Esophagus muscularis mucosa (tissue), 4 donors: ENCODE measurements at places on chromosomes 6 and 20. TPM values are rescaled to one million over a fixed set of nuclear protein-coding genes. Genes with fewer than 3 reads are reported as not detected.
A peak's percentile ranks its signal among the peaks of the same experiment; 100 is the strongest.

- DNase-seq, result no peak
Observed at GRCh38 chr6:129094147-129094546, 211.2 kb downstream of the LAMA2 start.

- DNase-seq, result no peak
Observed at GRCh38 chr6:20334334-20334733, 67.3 kb upstream of the E2F3 start.

- DNase-seq, result no peak
Observed at GRCh38 chr6:86147311-86147710, 504.6 kb upstream of the SYNCRIP start.

DNA sequence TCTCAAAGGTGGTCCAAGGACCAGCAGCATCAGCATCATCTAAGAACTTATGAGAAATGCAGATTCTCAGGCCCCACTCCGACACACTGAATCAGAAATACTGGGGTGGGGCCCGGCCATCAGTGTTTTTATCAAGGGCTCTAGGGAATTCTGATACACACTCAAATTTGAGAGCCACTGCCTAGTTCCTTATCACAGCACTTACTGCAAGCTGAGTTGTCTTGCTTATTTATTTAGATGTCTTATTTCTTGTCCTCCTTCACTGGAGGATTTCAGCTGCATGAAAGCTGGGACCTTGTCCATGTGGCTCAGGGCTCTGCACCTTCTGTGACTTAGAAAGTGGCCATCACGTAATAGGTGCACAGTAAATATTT is 139.4 kb upstream of the RREB1 start:
- DNase-seq, result no peak

DNA sequence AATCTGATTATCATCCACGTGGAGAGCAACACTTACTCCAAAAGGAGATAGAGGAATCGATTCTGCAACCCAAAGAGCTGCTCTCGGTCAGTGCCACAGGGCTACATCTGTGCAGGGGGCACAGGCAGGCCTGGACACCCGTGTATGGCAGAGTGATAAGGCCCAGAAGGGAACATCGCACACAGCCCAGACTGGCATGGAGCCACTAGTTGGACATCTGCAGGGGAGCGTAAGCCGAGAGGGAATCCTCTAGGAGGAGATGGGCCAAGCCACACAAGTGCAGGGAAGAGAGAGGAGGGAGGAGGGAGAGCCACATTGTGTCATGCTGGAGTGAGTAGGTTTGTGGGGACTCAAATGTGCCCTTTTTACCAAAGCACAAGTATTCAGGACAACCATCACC is 50.4 kb upstream of the ENTPD6 start:
- DNase-seq, result no peak

DNA sequence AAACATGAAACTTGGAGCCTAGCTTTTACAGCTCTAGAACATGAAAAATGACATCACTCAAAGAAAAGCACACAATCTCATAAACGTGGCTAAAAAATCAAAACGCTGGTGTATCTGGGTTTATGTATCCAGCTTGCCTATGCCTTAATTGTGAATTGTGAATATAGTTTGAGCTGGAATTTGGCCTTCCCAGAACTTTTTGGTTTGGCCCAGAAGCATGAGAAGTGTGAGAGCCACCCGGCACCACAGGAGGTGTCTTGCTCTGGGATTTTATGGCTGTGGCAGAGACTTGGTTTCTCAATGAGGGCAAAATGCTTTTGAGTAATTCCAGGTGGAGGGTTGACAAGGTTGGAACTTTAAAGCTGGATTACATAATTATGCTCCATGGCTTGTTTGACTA is 69.2 kb downstream of the TIAM2 start:
- DNase-seq, result no peak

GRCh38 chr6:103177791-103178190 is 1681.9 kb downstream of the HACE1 start:
- DNase-seq, result no peak

DNA sequence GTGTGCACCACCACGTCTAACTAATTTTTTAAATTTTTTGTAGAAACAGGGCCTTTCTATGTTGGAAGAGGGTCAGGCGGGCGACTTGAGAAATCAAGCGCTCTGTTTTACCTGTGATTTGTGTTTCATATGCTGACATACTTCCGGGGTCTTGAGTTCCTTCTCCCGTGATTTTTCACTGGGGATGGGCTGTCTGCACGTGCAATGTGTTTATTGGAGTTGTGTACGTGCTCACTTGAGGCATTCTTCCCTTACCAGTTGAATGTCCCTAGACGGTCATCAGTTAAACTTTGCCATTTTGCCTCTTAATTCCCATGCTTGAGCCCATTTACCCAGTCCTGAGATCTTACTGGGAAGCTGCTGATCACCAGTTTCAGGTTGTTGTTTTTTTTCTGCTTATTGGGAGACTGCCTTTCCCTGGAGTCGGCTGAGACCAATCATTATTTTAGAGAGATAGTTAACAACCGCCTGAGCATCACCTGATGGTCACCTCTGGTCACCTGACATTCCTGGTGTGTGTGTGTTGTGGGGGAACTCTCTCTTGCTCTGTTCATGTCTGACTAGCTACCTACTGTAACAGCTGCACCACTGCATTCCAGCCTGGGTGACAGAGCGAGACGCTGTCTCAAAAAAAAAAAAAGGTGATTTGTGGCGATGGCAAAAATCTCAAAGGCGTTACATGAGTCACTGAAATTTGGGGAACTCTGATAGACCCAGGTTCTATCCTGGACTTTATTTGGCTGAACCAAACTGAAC is 34.8 kb upstream of the NCOA3 start:
- no peak for DNase-seq

- DNase-seq, result peak; percentile 37
Observed at GRCh38 chr20:16290358-16290757, 282.9 kb downstream of the KIF16B start.

DNA sequence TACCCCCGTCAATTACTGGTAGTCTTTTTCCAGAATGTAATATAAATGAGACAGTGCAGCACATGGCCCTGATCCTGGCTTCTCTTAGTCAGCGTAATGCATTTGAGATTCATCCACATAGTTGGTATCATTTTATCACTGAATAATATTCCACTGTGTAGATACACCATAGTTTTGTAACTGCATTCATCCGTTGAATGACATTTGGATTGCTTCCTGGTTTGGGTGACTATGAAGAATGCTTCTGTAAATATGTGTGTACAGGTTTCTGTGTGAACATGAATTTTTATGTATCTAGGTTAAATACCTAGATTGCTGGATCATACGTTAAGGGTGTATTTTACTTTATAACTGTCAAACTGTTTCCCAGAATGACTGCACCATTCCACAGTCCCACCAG is 62.6 kb upstream of the STMND1 start:
- DNase-seq, result peak; percentile 17

GRCh38 chr6:111012143-111012452 is 30.3 kb downstream of the RPF2 start:
- DNase-seq, result no peak

DNA sequence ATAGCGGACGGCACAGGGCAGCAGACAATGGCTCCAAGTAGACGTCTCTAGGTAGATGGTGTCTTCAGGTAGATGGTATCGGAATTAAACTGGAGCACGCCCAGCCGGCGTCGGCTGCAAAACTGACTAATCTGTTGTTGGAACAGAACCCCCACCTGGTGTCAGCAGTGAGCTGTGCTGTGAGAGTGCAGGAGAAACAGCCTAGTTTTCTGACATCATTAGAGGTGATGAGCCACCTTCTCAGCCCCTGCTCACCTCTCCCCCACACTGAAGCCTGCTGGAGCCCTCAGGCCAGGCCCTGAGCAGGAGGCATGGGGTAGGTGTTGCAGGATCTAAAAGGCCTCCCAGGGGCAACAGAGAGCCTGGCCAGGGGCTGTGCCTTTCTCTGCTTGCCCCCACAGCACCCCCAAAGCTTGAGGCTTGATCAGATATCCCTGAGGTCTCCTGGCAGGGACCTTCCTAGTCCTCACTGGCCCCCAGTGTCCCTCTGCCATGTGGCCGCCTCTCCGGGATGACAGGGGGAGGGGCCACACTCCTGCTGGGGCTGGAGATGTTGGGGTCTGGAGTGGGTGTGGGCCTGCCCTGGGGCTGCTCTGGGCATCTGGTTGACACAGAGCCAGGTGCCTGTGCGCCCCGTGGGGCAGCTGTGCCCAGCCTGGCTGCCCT is 6.9 kb upstream of the HELZ2 start:
- DNase-seq, result no peak

- no peak for DNase-seq
Observed at GRCh38 chr6:79796197-79796596, 151.2 kb downstream of the ELOVL4 start.

DNA sequence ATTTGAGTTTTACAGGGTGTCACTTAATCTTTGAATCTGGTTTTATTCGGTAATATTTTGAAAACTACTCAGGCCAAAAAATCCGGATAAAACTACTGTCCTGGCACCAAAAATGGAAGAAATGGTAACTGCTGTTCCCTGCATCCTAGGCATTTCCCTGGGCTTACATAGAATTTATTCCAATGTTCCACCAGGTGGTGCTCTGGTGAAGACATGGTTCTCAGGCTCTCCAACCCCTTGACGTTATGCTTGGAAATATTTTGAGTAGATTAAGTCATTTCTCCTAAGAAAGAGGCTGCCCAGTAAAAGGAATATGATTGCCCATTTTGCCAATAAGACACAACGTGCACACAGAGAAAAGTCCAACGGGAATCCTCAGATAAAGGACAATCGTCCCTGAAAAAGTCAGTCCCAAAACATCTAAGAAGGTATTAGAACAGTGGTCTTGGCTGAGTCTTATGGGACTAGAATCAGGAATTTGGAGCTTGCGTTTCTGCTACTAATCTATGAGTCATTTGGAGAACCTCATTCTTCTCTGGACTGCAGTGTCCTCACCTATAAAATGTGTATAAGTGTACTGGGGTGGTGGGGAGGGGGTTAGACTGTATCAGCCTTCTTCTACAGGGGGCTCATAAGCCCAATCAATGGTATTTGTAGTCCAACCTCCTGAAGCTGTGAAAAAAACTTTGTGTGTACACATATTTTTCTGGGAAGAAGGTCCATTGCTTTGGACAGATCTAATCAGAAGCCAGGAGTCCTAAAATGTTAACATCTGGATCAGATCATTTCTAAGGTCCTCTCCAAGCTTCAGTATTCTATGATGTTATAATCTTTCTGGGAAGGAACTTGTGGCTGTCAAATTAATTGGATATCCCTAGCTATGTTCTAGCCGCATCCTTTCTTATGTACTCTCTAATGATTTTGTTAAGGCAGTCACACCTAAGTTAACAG is 131.0 kb upstream of the BMP2 start:
- peak; percentile 79 for DNase-seq

GRCh38 chr6:96157018-96157565 is 141.3 kb downstream of the FUT9 start:
- no peak for DNase-seq

DNA sequence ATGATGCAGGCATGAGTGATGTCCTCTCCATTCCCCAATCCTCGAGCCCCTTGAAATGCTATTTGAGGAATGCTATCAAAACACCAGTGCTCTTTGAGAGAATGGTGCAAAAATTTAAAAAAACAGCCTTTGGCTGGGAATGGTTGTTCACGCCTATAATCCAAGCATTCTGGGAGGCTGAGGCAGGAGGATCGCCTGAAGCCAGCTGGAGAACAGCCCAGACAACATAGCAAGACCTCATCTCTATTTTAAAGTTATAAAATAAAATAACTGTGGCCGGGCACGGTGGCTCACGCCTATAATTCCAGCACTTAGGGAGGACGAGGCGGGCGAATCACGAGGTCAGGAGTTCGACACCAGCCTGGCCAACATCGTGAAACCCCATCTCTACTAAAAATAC is 4.2 kb upstream of the VARS1 start:
- DNase-seq, result no peak

- no peak for DNase-seq
Observed at GRCh38 chr6:6829872-6830685, 241.6 kb downstream of the LY86 start.

The HM13 gene
- total RNA-seq, result 41.7 TPM

The LAMP5 gene
- not detected for total RNA-seq

The ANKEF1 gene
- 0.42 TPM for total RNA-seq

The CD93 gene
- 80.4 TPM for total RNA-seq

The VSX1 gene
- not detected for total RNA-seq
